Iris pigment epithelial cell (primary cell): ENCODE measurements at places on chromosomes 4 and X.

- DNase-seq = peak; percentile 31
Observed at GRCh38 chrX:152632445-152633097, 5.1 kb upstream of the GABRQ start.

DNA sequence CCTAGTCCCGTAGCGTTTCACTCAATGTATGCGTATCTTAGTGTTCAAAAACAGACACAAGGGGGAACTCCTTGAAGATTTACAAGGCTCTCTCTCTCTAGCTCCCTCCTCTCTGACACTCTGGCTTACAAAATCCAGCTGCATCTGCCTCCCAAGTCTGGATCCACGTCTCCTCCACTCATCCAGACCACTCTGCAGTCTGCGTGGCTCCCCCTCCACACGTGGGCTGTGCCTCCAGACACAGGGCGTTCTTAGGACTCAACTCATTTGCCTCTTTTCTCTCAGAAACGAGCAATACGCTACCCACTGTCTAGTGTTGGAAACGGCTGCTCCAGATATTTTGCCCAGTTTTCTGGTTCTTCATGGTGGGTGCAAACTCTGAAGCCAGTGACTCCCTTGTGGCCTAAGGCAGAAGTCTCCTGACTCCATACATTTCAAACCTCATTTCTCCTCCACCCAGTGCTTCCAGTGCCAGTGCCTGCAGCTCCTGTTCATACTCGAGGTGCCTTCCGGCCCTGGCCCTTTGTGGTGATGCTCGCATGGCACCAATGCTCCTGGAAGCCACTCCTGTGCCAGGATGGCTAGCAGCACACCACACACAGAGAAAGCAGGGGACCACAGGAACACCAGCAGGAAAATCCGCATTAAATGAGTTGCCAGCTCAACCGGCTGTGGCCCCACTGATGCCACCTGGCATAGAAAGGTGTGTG, 24.1 kb downstream of the NAT8L start:
- DNase-seq = no peak

DNA sequence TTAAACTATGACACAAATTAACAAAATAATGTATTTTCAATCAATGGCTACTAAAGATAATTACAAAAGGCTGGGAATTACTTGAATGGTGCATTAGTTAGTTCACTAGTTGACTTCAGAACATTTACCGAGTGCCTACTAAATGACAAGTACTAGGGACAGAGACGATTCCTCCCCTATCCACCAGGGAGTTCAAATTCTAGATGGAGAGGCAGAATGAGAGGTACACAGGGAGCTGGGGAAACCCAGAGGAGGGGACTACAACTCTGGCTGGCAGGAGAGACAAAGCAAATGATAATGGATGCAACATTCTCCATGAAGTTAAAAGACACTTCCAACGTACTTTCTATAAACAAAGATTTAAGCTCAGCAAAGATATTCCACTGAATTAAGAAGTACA, 43.1 kb upstream of the MCF2 start:
- no peak for DNase-seq

DNA sequence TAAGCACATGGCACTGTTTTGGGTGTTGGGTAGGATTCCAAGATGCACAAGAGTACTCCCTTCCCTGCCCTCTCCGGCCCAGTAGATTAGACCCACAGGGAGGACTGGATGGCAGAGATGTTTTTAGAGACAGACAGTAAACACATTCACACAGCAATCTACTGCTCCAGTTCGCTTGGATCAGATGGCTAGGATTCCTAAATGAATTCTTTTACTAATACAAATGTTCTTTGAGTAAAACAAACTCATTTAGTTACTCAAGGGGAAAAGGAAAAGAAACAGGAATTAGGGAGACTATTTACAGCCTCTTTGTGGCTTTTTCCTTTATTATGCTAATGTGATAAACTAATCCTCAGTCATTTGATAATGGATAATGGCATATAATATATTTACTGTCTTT, 5.9 kb downstream of the SNX25 start:
- peak; percentile 28 for DNase-seq

- no peak for DNase-seq
Observed at GRCh38 chr4:177155454-177155853, 154.2 kb upstream of the NEIL3 start.

DNA sequence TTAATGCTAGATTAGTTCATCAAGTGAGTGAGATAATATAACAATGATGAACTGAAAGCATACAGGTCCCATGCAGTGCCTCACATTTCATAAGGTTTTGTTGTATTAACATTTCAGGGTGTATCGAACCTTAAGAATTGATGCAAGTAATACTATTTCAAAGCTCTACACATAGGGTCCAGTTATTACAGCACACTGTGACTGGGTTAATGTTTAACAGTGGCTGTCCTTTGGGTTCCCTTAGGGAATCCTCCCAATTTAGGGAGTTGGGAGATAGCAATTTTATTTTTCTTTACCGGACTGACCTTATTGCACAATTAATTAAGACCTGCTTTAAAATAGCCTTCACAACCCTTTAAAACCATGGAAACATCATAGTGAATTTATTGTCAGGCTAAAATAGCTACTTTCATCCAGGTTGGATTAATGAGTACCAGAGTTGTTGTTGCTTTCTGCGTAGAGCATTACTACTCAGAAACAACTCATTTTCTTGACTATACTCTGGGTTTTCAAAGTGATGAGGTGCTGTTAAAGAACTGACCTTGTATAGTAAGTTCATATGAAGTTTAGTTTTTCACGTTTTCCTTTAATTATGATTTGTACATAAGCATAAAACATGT, 134.4 kb downstream of the AKAP4 start:
- no peak for DNase-seq

- DNase-seq = no peak
Observed at GRCh38 chrX:49058794-49059193, at the start of gene CCDC120. TSS of gene CCDC120 (plus strand) at chrX:49058999. CDS start at chrX:49062042, 3,043 bp downstream.

DNA sequence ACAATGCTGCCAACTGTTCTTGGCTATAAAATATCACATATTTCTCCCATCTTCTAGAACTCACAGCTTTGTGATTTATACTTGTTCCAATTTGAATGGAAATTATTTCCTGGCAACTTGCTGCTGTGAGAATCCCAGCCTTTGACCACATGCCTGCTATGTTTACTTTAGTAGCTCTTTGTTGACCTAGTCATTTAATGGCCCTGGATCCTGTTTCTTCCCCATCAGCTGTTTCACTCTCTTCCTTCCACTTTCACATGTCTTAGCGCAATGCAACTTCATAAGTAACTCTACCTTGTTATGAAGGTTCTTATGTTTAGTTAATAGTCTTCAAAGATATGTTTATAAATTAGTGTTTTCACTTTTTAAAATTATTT, 1973.6 kb upstream of the AGA start:
- DNase-seq = no peak
